NCI-H1436 (cell line): ENCODE measurements at places on chromosomes 13 and 19.
A peak's percentile ranks its signal among the peaks of the same experiment; 100 is the strongest.

- DNase-seq, result no peak
Measured at GRCh38 chr13:30145709-30146367, 161.5 kb downstream of the KATNAL1 start.

DNA sequence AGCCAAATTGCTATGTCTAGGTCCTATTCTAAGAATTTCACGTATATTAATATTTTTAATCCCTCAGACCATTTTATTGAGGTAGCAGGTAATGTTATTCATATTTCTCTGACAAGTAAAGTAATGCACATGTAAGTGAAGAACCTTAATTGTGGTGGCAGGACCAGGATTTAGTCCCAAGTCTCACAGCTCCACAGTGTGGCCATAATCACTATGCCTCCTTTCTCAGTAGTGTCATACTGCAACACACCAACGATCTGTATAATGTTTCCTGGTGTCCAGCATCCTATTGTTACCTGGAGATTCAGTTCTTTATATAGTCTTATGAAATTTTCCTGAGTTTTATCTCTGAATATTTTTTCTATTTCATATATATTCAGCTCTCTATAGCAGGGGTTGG lies 340.3 kb downstream of the OLFM4 start:
- DNase-seq, result no peak

GRCh38 chr13:47039106-47039505 lies 142.3 kb upstream of the HTR2A start:
- no peak for DNase-seq

DNA sequence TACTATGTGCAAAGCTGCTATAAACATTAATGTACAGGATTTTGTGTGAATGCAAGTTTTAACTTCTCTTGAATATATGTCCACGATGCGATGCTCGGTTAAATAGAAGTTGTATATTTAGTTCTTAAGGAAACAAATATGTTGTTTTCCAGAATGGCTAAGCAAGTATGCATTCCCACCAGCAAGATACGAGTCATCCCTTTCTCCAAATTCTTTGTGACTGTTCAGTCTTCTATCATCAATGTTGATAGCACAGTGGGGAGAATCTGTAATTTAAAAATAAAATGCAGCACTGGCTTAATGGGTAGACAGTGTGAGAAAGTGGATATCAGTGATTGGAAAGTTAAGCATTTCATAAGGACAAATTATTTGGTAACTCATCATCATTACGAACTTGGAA lies 1340.8 kb downstream of the PCDH9 start:
- no peak for DNase-seq

DNA sequence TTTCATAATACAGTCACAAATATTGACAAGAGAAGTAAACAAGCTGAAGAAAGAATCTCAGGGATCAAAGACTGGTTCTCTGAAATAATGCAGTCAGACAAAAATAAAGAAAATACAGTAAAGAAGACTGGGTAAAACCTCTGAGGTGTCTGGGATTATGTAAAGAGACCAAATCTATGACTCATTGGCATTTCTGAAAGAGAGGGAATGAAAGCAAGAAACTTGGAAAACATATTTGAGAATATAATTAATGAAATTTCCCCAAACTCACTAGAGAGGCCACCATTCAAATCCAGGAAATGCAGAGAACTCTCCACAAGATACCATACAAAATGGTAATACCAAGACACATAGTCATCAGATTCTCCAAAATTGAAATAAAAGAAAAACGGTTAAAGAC lies 53.0 kb upstream of the GPC6 start:
- DNase-seq, result no peak

DNA sequence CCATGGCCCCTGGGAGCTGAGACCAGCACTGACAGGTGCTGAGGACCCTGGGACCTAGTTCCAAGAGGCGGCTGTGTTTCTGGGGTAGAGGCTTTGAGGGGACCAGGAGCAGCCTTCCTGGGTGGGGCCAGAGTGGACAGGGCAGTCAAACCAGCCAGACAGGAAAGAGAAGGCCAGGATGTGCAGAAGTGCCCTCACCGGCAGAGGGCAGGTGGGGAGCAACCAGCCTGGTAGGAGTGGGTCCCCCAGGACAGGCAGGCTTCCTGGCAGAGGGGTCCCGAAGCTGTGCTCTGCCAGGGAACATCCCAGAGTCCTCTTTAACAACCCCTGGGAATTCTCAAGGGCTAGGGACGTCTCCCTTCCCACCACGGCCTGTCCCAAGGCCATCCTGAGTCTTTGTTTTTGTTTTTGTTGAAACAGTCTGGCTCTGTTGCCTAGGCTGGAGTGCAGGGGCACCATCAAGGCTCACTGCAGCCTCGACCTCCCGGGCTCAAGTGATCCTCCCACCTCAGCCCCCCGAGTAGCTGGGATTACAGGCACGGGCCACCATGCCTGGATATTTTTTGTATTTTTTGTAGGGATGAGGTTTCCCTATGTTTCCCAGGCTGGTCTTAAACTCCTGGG lies 3.0 kb upstream of the HIPK4 start:
- DNase-seq, result no peak

GRCh38 chr19:10155839-10156238 lies 36.1 kb upstream of the EIF3G start:
- no peak for DNase-seq

GRCh38 chr19:35294328-35294727 lies 2.4 kb downstream of the MAG start:
- DNase-seq, result no peak

DNA sequence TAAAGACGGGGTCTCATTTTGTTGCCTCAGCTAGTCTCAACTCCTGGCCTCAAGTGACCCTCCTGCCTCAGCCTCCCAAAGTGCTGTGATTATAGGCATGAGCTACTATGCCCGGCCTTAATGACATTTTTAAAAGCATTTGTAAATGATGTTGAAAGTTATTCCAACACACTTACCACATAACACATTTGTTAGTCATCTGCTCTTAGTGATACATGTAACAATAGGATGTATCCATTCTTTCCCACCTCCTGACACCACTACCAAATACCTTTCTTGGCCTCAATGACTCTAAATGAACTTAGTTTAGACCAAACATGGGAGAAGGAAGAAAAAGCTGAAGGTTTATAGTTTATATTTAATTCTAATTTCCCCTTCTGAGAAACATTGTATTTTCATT lies 59.8 kb upstream of the MEDAG start:
- no peak for DNase-seq

GRCh38 chr19:47469719-47470118 lies 2.0 kb downstream of the SLC8A2 start:
- DNase-seq, result no peak

DNA sequence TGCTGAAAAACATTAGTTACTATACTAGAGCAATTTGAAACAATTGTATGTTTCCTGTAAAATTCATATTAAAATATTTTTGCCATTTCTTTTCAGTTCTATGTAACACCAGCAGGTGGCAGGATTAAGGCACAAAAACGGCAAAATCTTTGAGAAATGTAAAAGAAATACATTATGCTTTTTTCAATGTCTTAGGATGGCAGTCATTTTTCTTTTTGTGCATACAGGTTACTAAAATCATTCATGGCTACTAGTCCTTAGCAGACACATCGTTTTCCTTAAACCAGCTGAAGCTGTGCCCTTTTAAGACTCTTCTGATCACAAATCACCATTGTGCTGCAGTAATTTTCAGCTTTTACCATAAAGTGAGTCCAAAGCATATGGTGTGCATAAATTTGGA lies 800.7 kb upstream of the SLITRK5 start:
- DNase-seq, result no peak

DNA sequence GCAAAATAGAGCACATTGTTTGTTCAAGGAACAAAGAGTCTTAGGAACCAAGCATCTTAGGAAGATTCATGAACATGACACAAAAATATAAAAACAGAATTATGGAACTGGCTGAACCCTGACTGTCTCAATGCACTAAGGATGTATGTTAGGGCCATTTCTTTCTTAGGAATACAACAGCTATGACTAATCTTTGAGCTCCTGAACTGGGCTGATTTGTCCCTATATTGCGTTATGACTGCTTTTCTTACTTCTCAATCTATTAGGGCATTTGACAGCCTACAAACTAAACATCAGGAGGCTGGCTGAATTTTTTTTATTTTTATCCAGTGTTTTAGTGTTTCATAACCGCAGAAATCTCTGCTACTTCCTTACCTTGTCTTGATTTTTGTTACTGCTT lies 211.2 kb downstream of the OXGR1 start:
- no peak for DNase-seq

DNA sequence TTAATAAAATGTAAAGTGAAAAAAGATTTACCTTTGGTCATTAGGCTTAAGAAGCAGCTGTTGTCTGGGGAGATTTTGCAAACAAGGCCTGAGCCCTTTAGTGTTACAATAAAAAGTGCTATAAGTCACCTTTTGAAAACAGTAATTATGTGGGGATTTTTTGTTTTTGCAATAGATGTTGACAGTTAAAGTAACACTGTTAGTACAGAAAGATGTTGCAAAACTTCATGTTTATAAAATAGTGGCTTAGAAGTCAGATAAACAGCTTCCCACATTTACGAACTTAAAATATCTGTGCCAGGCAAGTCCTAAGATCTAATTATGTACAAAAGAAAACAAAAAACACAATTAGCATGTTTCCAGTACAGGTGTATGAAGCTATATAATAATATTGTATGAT lies 138.0 kb upstream of the IRS2 start:
- DNase-seq, result no peak

DNA sequence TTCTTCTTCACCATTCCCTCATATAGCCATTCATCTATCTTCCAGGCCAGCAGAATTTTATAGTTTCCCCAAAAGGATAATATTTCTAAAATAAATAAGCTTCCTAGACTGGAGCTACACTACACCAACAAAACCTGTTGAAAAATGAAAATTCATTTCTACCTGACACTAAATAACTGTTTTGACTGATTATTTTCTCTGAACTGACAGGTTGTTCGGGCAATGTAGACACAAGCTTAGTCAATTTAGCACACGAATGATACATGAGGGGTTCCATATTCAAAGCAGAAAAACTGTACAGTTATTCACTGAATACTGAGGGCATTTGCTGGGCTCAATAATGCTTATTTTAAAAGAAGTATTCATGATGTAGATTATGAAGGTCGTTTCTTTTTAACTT lies 589.7 kb downstream of the LIG4 start:
- no peak for DNase-seq

DNA sequence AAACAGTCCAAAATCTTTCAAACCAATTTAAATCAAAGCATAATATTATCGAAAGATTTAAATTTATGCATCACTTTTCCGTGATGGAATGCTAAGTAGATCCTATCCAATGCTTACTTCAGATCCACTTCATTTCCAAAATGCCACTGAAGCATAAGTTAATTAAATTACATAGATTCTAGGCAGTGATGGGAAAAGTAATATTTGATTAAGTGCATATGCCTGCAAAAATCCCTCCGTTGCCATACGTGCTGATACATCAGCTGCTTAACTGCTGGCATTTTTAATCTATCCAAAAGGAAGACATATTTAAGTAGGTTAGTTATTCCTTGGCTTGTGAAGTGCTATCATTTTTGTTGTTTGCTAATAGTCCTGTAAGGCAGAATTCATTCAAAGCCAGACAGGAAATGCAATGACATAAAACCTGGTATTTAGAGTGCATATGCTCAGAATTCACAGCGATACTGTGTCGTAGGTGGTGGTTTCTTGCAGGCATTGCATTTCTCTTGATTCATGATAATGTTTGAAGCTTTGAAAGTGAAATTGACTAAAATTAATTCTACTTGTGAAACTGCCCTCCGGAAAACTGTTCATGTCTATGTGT lies 738.3 kb upstream of the GPC6 start:
- no peak for DNase-seq

GRCh38 chr13:97460004-97460775 lies 26.2 kb downstream of the RAP2A start:
- DNase-seq, result no peak

GRCh38 chr13:112726016-112726767 lies 36.4 kb downstream of the ATP11A start:
- DNase-seq, result peak; percentile 52

GRCh38 chr19:13234518-13234917 lies 84.3 kb downstream of the IER2 start:
- no peak for DNase-seq

GRCh38 chr19:13984875-13985741 lies 21.0 kb downstream of the RFX1 start:
- DNase-seq, result peak; percentile 20

GRCh38 chr13:106534639-106535551 lies 567 bp downstream of the EFNB2 start:
- DNase-seq, result no peak

GRCh38 chr19:19418555-19419260 lies 13.2 kb downstream of the GATAD2A start:
- no peak for DNase-seq

GRCh38 chr19:36528194-36528920 lies at the start of gene ZNF260:
Gene ZNF260, minus strand, starts transcription at chr19:36528271. Its CDS starts 13,033 bp downstream, at chr19:36515238.
- peak; percentile 88 for DNase-seq

DNA sequence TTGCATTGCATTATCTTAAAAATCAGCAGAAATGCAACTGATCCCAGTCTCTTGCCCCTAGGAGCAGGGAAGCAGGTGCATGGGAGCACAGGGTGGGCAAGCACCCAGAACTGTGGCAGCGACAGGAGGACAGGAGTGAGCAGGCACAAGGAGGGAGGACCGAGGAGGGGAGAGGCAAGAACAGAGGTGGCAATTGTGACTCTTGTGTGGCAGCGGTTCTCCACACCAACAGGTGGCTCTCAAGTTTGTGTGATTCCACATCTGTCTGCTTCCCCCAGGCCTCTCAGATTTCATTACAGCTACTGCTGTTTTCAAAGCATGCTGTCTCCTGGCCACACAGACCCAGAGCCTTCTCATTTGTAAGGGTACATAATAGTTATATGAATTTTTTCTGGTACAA lies 108.5 kb downstream of the STK24 start:
- no peak for DNase-seq

DNA sequence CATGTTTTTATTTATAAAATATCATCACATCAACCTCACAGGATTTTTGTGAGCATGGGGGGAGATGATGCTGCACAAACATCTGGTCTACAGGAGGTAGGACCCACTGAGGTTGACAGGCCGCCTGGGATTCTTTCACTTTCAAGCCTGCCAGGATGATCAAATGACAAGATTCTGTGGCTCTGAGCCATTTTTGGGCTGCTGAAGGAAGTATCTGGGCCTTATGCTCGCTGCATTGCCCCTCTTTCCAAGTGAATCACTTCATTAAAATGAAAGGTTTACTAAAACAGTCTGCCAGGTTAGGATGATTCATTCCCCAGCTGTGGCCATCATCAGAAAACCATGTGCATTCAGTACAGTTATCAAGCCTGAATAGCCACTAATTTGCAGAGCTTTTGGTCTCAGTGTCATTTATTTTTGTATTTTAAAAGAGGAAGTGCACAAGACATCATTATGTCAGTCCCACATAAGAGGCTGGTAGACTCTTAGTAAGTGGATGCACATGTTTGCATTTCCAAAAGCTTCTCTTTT lies 34.4 kb downstream of the STARD13 start:
- no peak for DNase-seq

DNA sequence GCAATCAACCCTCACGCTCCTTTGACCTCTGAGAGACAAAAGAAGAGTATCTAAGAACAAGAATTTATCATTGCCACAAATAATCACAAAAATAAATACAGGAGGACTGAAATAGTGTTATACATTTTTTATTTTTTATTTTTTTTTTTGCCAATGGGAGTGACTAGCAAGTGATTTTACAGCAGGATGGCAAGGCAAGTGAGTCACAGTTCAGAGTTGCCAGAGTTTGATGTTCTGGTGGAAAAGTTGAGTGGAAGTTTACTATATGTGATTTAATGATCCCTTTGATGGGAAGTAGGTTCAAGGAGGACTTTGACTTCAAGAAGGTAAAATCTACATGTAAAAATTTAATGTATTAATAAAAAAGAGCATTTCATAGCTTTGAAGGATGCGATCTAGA lies 2691.4 kb downstream of the PCDH9 start:
- DNase-seq, result no peak

- DNase-seq, result no peak
Measured at GRCh38 chr13:95050800-95051615, 250.2 kb downstream of the ABCC4 start.
